ENCODE measurements at places on chromosomes 7 and 10.

DNA sequence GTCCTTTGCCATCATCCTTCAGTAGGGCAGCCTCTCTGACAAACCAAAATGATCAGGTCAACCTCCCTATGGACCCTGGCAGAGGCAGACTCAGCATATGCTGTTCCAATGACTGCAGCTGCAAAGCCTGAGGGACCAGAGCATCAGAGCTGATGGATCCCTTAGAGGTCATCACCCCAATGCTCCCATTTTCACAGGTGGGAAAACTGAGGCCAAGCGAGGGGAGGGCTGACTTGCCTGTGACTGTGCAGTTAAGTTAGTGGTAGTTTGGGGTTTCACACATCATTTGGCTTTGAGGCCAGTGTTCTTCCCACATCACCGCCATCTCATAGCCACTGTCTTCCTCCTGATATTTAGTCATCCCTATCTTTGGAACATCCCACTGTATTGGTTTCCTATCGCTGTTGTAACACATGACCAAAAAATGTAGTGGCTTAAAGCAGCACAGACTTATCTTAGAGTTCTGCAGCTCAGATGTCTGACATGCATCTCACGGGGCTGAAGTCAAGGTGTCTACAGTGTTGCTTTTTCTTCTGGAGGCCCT is 69.3 kb upstream of the PDZD8 start:
- DNase-seq: no peak

DNA sequence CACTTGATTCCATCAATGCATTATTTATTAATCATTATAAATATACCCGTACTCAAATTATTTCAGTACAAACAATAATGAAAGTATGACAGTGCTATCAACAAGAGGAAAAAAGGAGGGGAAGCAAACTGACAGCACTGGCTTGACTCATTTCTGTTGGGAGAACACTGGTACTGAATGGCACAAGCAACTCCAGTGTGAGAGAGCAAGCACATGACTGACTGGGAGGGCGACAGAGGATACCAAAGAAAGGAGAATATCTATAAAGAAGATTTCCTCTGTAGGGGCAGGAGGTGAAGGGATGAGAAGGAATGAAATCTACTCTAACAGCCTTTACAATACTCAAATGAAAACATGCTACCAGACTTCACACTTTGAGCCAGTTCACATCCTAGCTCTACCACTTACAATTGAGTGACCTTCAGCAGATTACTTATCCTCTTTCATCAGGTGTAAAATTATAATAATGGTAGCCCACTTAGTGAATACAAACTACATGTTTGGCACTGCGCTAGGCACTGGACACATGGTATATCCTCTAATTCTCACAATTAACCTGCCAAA is 1.5 kb downstream of the USP54 start:
- DNase-seq: no peak

- no peak for DNase-seq
Observed at GRCh38 chr10:131998845-131999681, 17.3 kb upstream of the BNIP3 start.

DNA sequence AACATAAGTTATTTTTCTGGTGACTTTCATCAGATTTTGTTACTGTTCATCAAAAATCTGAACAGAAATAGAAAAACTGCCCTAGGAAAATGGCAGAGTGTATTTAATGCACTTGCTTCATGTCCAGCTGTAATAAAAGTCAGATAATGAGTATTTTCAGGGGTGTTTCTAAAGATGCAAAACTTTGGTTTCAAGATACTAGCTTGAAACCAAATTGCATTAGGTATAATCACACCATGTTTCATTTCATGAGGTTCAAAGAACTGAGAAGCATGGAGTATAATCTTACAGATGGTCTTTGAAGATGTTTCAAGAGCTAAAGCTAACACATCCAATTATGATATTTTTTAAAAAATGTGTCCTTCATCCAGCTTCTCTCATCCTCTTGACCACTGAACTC is 128.9 kb downstream of the NRCAM start:
- no peak for DNase-seq

DNA sequence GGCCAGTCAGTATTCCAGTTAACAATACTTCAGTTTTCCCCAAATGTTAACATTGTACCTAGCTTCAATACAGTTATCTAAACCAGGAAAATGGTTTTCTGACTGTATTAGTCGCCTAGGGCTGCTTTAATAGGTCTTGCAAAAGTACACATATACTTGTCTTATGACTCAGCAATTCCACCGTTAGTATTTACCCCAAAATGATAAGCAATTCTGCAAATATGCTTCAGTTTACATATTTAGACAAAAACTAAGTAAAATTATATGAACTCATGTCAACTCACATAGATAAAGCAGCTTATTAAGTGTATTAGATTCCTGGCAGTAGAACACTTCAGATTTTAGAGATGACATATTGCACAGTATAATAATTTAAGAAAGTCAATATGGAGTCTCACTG is 363.3 kb downstream of the ARL4A start:
- no peak for DNase-seq

- no peak for DNase-seq
Observed at GRCh38 chr7:157124690-157125089, 14.0 kb upstream of the UBE3C start.

GRCh38 chr7:36092221-36092771 is 60.8 kb upstream of the EEPD1 start:
- no peak for DNase-seq

DNA sequence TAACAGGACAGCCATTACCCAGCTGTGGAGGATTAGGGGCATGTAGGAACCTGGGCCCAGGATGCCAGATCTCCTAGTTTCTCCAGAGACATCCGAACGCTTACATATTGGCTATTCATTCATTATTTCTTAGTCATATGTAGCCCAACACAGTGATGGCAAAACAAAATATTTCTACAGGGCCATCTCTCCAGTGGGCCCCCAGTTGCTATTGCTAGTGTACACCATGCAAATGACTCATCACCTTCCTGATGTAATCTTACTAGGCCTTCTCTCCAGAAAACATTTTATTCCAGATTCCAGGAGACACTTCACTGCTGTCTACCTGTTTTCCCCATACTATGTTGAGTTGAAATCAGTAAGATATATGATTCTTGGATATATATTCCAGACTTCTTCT is 201.7 kb downstream of the PLXDC2 start:
- no peak for DNase-seq

- DNase-seq: no peak
Observed at GRCh38 chr7:149872419-149873073, 1.2 kb upstream of the ATP6V0E2 start.

GRCh38 chr10:63384001-63384400 is 81.8 kb downstream of the JMJD1C start:
- no peak for DNase-seq

DNA sequence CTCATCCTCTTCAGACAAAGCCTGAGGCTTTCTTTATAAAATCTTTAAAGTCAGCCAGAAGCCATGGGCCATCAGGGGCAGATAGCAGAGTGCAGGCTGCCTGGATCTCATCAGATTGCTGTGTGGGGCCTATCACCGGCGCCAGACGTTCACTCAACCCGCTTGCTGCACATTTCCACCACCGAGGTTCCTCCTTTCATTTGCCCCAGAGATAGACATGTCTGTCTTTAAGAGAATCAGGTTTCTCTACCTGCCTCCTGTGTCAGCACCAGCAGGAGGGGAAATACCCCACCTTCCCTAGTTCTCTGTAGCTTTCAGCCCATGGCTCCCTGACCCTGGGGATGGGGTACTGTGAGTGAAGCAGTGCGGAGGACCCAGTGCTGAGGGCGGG is 22.0 kb downstream of the SLC18A2 start:
- no peak for DNase-seq

DNA sequence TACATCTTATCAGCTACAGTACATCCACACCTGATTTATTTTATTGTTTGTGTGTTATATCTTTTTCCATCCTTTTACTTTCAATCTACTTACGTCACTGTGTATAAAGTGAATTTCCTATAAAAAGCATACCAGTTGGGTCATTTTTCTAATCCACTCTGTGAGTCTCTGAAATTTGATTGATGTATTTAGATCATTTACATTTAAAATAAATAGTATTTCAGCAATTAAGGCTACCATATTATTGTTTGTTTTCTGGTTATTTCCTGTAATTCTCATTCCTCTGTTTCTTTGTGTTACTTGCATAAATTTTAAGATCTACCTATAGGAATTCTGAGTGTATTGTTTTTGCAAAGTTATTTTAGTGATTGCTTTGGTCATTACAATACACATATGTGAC is 53.7 kb downstream of the VSTM4 start:
- no peak for DNase-seq

DNA sequence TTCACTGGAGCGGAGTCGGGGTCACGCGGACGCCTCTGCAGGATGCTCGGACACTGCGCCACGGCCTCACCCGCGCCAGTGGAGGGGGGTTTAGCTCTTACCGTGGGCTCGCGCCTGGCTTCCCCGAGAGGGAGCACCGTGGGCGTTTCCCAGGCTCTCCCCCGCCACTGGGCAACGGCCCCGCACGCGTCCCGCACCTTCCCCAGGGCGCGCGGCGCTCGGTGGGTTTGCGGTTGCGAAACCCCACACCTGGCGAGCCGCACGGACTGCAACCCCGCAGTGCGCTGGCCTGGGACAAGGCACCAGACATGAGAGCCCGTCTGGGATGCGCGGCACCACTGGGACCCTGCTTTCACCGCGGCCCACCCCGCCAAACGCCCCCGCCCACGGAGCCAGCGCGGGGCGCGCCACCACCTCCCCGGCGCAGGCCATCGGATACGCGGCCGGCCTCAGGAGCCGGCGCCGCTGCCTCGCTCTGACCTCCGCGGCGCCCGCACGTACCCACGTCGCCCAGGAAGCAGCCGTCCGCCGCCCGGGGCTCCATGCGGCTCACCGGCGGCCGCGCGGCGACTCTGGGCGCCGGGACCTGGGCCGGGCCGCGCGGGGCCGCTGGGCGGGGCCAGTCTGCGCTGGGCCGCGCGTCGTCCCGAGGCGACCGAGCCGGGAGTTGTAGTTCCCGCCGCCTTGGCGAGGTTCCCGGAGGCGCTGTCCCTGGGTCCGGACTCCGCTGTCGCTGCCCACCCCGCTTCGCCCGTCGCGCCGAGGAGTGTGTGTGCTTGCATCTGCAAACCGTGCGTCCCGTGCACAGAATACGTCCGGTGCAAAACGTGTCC is at the start of gene ASB13:
Gene ASB13 (minus strand): TSS at position 588 of the 833 bp plus-strand sequence. CDS start 44 bp downstream, at position 544.
- no peak for DNase-seq

DNA sequence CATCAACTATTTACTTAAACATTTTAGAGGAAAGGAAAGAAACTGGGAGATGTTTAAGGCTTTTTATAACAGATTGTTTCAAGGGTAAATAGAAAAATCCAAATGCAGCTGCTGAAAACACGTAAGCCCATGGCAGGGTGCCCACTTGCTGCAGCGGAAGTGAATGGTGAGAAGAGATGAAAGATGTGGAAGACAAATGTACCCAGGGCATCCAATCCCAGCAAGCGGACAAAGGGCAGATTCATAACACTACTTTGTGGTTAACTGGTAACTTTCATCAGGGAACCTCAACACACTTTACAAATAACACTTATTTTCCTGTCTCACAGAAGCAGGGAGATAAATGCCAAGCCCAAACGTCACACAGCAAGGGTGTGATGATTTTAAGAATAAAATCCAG is 358.4 kb downstream of the KCNMA1 start:
- DNase-seq: peak; percentile 95

DNA sequence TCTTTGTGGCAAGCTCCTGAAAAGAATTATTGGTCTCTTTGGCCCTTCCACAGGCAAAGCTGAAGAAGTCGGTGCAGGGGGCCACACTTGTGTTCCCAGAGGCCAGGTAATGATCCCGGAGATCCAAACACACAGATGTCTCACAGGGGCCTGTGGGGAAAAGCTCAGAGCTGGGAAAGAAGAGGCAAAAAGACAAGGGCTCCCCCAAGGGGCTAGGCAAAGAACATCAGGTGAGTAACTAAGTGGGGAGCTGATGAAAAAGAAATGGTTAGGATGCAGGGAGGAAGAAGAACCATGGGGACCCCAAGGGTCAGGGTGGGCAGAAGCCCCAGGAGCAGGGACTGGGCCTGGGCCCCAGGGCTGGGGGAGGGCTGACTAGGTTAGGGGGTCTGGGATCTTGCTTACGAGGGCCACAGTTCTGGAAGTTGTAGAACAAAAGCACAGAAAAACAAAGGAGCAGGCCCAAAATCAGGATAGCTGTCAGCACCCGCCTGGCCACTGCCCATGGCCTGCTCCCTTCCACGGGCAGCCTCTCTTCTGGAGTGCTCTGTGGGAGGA is 1.1 kb downstream of the KEL start:
- no peak for DNase-seq

DNA sequence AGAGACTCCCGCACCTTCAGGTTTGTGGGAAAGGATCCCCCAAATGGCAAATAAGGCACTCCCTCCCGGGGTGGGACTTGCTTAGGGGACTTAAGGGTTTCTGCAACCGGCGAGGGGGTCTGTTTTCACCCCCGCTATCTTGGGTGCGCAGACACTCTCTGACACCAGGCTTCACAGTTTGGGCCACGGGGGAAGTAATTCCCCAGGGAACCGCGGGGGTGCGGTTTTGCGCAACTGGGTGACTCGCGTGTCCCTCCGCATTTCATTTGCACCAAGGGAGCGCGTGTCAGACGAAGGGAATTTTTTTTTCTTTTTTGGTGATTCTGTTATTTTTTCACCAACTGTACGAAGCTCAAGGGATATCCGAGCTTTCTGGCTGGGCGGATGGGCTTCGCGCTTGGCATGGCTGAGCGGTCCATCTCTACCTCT is 1.7 kb downstream of the GRM8 start:
- DNase-seq: no peak

DNA sequence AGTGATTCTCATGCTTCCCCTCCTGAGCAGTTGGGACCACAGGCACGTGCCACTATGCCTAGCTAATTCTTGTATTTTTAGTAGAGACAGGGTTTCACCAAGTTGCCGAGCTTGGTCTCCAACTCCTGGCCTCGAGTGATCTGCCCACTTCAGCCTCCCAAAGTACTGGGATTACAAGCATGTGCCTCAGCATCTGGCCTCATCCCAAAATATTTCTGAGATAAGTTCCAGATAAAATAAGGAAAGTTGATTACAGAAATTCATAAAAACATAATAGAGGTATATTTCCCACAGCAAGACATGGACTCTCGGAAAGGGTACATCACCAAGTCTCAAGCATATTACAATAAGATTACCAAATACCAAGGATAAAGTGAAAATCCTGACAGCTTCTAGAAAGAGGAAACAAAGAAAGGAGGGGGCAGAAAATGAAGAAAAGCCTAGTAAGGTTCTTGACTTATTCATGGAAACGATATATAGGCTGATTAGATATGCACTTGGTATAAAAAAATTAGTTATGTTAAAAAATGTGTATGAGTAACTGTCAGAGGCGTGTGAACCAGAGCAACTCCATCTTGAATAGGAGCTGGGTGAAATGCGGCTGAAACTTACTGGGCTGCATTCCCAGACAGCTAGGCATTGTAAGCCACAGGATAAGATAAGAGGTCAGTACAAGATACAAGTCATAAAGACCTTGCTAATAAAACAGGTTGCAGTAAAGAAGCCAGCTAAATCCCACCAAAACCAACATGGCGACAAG is 35.0 kb downstream of the IQUB start:
- no peak for DNase-seq

- no peak for DNase-seq
Observed at GRCh38 chr7:42235741-42236161, 1.3 kb downstream of the GLI3 start.

All from Jurkat, Clone E6-1 (cell line).